Hepatocyte (in vitro differentiated cells): ENCODE measurements at places on chromosomes 3 and 15. TPM values are rescaled to one million over a fixed set of nuclear protein-coding genes. Genes with fewer than 3 reads are reported as not detected.

TGM5 gene
- total RNA-seq = not detected in 2 replicates

- no peak for DNase-seq
These were observed 496.6 kb upstream of the SGO1 start for GRCh38 chr3:20682573-20682972.

DNA sequence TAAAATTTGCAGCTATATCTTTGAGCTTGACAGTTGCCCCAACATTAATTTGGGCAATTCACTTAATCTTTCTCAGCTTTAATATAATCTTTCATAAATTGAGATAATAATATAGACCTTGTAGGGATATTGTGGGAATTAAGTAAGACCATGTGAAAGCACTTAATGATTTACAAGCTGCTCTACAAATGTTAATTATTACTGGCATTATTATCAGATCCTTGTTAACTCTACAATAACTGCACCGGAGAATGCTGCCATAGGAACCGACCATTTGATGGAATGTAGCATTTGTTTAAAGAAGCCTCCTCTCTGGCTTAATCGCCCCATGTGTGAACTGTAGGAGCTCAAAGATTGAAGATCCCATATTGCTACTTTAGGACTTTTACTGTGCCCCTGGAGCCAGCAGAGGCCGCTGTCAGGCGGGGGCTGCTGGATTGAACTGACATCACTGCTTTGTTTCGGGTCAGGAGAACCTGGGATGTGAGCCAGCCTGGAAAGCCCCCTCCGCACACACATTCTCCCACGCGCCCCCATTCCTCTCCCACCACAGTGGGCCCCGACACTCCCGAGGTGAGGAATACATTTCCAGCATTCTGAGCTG, 154.2 kb upstream of the TNIK start:
- peak; percentile 38 for DNase-seq

DNA sequence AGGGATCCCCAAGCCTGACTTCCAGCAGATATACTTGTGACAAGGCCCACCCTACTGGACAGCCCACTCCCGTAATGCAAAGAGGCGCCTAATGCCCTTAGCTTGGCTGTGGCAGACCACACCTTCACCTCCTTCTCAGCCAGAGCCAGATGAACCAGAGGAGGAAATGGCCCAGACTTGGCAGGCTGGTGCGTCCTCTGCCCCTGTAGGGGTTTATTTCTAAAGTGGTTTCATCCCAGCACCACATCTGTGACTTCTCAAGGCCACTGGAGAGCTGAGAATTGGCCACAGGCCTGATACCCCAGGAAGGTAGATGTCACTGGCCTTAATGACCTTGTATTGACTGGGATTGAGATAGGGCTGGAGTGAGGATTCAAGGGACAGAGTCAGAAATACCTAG, 29.5 kb downstream of the BOC start:
- no peak for DNase-seq

DNA sequence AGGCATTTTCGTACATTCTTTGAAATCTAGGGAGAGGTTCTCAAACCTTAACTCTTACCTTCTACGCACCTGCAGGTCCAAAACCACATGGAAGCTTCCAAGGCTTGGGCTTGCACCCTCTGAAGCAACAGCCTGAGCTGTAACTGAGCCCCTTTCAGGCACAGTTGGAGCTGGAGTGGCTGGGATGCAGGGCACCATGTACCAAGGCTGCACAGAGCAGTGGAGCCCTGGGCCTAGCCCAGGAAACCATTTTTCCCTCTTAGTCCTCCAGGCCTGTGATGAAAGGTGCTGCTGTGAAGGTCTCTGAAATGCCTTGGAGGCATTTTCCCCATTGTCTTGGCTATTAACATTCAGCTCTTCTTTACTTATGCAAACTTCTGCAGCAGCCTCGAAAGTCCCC, 66.9 kb upstream of the ZBED2 start:
- DNase-seq = no peak
